ENCODE measurements at places on chromosomes 12 and 14.

DNA sequence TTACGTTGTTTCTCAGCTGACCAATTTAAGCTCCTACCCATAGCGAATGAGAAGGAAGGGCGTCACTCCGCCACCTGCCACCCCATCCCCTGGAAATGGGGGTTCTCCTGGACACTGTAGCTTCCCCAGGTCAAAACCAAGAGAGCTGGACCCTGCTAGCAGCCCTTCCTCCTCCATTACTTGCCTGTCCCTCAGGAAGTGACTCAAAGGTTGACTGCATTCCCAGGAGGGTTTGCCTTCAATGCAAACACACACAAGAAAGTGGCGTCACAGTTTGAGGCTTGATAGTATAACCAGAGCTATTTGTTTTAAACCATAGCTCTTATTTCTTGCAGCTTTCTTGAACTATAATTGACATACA is 79.1 kb downstream of the KCNK13 start:
- DNase-seq = no peak

DNA sequence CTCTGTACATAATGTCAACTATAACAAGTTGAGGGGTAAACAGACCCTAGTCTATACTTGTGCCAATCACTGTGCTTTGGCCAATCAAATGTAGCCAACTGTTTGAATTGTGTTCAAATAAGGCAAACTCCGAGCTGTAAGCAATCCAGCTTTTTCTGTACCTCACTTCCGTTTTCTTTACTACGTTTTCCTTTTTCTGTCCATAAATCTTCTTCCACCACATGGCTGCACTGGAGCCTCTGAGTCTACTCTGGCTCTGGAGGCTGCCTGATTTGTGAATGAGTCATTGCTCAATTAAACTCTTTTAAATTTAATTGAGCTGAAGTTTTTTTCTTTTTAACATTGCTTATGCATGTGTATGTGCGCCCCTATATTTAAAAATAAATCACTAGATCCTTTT is 29.7 kb downstream of the CLEC1A start:
- no peak for DNase-seq

GRCh38 chr12:98559666-98560065 is 33.8 kb upstream of the SLC25A3 start:
- DNase-seq = no peak

- no peak for DNase-seq
Observed at GRCh38 chr12:42130672-42131402, 13.8 kb downstream of the GXYLT1 start.

DNA sequence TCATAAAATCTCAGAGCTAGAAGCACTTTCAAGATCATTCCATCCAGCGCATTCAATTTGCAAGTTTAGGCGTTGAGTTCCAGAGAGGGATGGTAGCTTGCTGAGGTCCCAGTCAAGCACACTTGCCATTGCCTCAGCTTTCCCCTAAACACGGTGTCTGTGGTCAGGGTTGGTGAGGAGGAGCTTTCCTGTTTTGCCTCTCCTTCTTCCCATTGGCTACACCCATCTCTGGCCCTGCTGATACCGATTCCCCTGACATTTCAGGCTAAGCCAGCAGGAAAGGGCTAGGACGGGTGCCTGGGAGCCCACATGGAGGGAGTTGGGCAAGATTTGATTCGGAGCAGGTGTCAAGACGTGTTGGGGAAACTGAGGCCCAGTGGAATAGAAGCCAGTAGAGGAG is 9.1 kb downstream of the NFATC4 start:
- no peak for DNase-seq

- no peak for DNase-seq
Observed at GRCh38 chr12:124278389-124279101, 16.3 kb upstream of the RFLNA start.

DNA sequence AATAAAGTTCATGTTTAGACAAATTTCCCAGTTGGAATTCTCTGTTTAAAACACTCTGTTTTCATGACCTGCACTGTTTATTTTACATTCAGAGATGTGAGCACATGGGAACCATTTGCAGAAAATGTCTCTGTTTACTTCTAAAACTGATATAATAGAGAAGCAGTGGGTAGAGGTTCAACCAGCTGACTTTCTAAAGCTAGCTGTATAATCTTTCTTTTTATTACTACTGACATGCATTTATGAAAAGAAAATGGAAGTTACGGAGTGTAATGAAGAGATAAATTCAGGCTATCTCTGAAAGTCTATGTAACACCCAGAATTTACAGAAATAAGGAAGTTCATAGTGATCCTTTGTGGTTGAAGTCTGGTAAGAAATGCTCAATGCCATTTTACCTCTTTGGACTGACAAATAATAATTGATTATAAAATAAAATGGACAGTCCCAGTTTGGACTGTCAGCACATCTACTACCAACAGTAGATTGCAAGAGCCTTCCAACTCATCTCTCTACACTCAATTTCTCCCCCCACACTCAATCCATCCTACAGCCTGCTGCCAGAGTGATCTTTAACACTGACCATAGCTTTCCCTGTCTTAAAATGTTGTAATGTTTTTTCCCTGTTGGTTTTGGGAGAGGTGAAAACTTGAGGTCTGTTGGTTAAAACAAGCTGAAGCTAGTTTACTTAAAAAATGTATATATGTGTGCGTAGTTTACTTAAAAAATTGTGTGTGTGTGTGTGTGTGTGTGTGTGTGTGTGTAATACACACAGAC is 137.4 kb downstream of the AEBP2 start:
- DNase-seq = no peak

DNA sequence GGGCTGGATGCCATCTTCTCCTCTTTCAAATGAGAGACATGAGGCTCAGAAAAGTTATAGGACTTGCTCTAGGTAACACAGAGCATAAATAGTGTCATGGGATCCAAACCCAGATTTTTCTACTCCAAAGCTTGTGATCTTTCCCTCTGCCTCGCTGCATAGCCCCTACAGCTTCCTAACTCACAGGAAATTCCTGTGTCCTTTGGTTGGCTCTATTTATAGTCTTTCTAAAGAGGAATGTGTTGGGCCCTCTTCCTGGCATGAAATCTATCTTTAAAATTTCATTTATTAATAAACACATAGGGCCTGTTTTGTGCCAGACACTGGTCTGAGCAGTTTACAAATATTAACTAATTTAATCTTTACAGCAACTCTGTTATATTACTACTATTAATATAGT is 9.8 kb upstream of the KCNA5 start:
- DNase-seq = no peak

- no peak for DNase-seq
Observed at GRCh38 chr14:29494312-29494711, 433.3 kb downstream of the PRKD1 start.

GRCh38 chr14:34137001-34137745 is 186.3 kb upstream of the EGLN3 start:
- DNase-seq = no peak

GRCh38 chr12:108037960-108038359 is 91.1 kb upstream of the WSCD2 start:
- no peak for DNase-seq

GRCh38 chr12:121678305-121678704 is 8.9 kb upstream of the MORN3 start:
- DNase-seq = no peak

DNA sequence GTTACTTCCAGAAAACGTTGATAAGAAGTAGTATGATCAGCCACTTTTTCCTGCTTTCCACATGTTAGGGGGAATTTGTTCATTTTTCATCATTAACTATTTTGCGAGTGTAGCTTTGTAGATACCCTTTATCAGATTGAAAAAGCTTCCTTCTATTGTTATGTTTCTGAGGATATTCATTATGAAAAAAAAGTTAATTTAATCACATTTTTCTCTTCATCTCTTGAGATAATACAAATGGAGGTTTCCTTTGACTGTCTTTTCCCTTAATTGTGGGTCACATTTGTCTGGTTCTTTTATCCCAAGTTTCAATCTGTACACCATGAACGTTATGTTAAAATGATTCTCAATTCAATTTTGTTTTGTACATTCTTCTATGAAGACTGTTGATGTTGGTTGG is 875.7 kb downstream of the SLC6A15 start:
- DNase-seq = no peak

DNA sequence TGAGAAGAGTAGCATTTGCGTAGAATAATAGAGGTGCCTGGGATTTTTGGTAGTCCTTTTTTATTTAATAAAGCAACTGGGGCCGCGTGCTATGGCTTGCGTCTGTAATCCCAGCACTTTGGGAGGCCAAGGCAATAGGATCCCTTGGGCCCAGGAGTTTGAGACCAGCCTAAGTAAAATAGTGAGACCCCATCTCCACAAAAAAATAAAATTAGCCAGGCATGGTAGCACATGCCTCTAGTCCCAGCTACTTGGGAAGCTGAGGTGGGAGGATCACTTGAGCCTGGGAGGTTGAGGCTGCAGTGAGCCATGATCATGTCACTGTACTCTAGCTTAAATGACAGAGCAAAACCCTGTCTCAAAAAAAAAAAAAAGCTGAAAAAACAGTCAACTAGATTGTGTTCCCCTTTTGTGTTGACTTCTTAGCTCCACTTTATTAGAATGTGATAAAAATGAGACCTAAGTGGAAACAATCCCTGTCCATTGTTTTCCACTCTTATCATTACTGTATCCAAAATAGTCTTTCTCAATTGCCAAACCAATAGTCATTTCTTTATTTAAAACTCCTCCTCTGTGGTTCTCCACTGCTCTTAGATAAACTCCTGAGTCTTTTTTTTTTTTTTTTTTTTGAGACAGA is 7.4 kb downstream of the PRKCH start:
- DNase-seq = peak; percentile 62

DNA sequence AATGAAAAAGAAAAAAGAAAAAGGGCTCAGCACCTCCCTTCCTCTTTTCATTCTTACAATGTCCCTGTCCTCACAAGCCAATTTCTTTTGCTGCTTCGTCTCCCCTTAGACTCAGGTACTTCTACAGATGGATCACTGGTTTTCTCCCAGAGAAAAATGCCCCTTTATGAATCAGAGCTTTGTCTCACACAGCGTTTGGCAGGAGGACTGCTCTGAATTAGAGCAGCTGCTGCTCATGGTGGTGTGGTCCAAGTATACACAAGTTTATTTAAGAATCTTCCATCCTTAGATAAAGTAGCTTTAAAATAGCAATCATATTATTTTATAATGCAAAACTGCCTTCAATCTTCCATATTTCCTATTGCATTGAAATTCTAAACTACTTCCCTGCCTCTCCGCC is 80.3 kb downstream of the SLC8A3 start:
- DNase-seq = no peak

- no peak for DNase-seq
Observed at GRCh38 chr12:5511644-5512600, 80.0 kb downstream of the NTF3 start.

GRCh38 chr14:105865266-105865903 is 339.0 kb downstream of the TMEM121 start:
- no peak for DNase-seq

GRCh38 chr14:95515596-95516552 is 576 bp downstream of the SYNE3 start:
- DNase-seq = peak; percentile 76

GRCh38 chr12:72191761-72192160 is 80.4 kb upstream of the TRHDE start:
- DNase-seq = no peak

DNA sequence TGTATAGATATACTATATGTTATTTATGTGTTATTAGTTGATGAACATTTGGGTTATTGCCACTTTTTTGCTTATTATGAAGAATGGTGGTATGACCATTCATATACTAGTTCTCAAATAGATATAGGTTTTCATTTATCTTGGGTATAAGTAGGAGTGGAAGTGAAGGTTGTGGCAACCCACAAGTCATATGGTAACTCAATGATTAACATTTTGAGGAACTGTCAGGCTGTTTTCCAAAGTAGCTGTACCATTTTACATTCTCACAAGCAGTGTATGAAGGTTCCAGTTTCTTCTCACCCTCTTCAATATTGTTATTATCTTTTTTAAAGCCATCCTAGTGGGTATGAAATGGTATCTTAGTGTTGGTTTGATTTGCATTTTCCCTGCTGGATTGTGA is 19.0 kb upstream of the MSRB3 start:
- no peak for DNase-seq

GRCh38 chr14:88049936-88050335 is 45.0 kb downstream of the GPR65 start:
- DNase-seq = no peak

GRCh38 chr12:56103066-56103711 is 1.2 kb upstream of the PA2G4 start:
- peak; percentile 59 for DNase-seq

DNA sequence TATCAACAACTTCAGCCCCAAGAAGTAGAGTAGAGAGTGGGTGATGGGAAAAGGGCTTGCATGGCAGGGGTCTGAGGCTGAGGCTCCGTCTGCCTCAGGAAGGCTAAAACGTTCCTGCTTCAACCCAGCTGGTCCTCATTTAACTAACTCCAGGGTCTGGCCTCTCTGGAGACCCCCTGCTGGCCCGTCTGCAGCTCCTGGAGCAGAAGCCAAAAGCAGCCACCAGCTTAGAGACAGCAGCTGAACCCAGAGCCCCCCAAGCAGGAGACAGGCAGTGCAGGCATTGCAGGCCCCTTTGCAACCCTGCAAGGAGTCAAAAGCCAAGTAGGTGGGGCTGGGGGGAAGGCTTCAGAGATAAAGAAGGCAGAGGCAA is 25.1 kb upstream of the LTBP2 start:
- no peak for DNase-seq

DNA sequence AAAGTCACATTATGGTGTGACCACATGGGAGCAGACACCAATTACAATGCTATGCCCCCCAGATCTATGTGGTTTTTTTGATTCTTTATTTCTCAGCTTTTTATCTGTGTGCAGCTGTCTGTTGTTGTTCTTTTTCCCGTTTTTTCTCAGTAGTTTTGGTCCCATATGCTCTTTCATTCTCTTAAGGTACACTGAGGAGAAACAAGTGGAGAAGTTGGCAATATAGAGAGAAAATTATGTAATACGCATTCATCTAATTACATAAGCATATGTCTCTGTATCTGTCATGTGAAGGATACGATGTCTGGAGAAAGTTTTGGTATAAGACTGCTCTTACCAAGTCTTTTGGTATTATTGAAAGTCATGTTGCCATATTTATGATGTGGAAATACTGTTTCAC is 819.0 kb downstream of the NRXN3 start:
- DNase-seq = no peak

DNA sequence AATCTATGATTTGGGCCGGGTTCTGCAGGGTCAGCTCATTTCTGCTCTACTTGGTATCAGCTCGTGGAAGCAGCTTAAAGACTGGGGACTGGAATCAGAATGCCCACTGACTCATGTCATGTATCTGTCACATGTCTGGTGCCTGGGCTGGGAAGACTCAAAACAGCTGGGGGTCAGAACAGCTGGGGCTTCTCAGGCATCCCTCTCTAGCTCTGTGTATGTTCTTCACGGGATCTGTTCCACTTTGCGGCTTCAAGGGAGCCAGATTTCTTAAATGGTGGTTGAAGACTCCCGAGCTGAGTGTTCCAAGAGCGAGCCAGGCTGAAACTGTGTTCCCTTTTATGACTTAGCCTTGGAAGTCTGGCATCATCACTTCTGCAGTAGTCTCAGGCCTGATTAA is 11.9 kb downstream of the AEBP2 start:
- DNase-seq = no peak

- DNase-seq = no peak
Observed at GRCh38 chr14:59126714-59127436, 61.6 kb upstream of the DAAM1 start.

DNA sequence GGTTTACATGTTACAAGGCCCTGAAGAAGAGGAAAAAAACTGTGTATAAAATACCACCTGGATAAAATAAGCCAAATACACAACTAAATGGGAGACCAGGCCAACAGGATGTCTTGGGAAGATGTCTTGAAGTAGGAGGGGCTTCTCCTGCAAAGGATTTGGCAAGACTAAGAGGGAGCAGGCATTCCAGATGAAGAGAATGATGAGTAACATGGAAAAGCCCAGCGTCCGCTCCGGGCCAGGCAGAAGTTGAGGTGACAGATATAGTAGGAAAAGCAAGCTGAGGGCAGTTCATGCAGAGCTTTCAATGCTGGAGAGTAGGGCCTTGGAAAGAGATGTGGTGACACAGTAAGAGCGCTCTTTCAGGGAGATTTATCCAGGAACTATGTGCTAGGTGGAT is 16.1 kb upstream of the EIF4B start:
- DNase-seq = no peak
